Tibial nerve (tissue), 4 donors: ENCODE measurements at places on chromosomes 5 and 9. TPM values are rescaled to one million over a fixed set of nuclear protein-coding genes. Genes with fewer than 3 reads are reported as not detected.

GRCh38 chr9:38405785-38406184 is 13.3 kb downstream of the ALDH1B1 start:
- DNase-seq, result no peak

DNA sequence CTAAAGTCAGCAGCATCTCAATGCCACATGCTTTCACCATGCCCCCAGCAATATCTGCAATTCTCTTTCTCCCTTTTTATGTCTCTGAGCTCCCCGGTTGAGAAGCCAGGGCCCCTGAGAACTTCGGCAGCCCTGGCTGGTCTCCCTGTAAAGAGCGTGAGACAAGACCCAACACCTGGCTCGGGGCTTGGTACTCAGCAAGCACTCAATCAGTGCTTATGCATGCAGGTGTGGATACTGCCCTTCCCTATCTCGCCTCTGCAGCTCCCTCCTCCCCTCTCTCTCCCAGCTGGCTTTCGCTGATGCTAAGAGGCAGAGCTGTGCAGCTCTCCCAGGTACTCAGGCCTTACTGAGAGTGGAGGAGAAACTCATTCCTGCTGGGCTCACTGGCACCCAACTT is 41.7 kb upstream of the AKNA start:
- DNase-seq, result no peak

GRCh38 chr5:7779019-7780005 is 71.6 kb downstream of the CFAP90 start:
- no peak for DNase-seq

Gene BHMT2
- 56.5 TPM for total RNA-seq

DNA sequence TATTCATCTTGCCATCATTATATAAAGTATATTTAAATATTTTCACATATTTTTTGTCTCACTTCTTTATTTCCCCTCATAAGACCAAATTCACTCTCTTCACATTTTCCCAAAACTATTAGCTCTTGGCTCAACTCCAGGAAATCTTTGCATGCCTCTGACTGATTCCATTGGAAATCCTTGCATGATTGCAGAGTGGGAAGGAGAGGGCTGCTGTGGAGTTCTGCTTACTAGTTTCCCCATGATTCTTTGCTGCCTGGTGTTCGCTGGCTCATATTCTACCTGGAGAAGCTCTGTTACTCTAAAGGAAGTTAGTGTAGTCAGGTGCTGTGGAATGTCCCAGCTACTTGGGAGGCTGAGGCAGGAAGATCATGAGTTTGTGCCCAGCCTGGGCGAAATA is 41.9 kb downstream of the LIX1 start:
- DNase-seq, result no peak

GRCh38 chr9:129933185-129934040 is 98.2 kb downstream of the USP20 start:
- no peak for DNase-seq

- DNase-seq, result no peak
Observed at GRCh38 chr5:71794061-71794695, 75.1 kb downstream of the CARTPT start.

Gene PCBD2
- total RNA-seq, result 5.7 TPM

- DNase-seq, result no peak
Observed at GRCh38 chr9:5646116-5646515, 17.2 kb downstream of the RIC1 start.

DNA sequence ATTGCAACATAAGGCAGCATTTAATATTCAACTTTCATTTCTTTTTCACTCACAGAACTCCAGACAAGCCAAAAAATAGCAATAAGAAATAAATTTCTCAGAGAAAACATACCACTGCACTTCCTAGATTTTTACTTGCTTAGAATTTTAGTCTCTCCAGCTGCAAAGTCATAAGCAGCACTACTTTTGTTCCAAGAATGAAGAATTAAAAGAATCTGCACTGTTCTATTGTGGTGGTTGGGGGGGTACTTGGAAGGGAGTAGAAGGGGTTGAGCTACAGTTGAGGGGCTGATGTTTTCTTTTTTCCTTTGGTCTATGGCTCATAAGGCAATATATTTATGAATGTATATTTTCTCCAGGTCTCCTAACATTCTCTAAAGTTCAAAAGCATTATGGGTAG is 144.5 kb downstream of the KIAA0825 start:
- no peak for DNase-seq

DNA sequence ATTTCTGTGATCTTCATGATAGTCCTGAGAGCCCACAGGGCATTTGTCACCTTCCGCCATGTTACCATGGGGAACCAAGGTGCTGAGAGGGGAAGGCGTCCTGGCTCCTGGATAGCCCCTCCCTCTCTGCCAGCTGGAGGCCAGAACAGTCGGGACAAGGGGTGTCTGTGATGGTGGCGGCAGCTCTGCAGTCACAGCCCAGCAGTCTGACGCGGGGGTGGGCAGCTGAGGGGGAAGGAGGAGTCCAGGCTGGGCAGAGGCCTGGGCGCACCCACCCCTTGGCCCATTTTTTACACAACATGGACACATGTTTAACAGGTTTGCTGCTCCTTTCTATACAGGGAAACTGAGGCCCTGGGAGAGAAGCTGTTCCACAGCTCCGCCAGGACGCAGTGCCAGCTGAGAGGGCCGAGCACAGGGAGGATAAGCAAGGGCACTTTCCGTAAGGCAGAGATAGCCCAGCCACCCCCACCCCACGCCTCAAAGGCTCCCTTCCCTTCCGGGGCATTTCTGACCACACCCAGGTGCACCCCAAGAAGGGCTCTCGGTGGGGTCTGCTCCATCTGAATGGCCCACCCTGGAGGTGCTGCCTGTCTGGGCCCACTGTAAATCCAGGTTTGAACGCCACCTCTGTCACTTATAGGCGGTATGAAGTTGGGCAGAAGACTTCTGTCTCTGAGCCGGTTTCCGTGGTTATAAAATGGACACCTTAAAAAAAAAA is 17.1 kb downstream of the LRRC8A start:
- no peak for DNase-seq

GRCh38 chr5:115337882-115338281 is 41.4 kb upstream of the CCDC112 start:
- no peak for DNase-seq

Gene TRIM7
- 12.1 TPM for total RNA-seq
